Activated T-cell treated with anti-CD3 and anti-CD28 coated beads for 4 hours (primary cell): ENCODE measurements at places on chromosomes 7 and 10.

DNA sequence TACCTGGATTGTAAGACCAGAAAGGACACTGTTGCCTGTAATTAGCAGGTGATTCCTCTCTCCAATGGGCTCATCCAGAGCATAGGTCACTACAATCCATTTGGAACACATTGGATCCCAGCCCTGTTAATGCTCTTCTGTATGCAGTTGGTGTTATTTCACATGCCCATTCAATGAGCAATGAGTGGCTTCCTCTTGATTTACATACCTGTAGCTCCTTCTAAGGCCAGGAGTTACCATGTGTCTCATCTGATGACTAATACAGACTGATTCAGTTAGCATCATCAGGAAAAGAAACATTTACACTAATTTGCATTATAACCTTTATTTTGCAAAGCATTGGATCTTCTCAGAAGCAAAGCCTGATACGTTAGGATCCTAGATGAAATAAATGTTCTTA is 83.1 kb upstream of the NPVF start:
- DNase-seq = no peak

GRCh38 chr10:128519581-128519980 is 393.4 kb upstream of the MKI67 start:
- no peak for DNase-seq

DNA sequence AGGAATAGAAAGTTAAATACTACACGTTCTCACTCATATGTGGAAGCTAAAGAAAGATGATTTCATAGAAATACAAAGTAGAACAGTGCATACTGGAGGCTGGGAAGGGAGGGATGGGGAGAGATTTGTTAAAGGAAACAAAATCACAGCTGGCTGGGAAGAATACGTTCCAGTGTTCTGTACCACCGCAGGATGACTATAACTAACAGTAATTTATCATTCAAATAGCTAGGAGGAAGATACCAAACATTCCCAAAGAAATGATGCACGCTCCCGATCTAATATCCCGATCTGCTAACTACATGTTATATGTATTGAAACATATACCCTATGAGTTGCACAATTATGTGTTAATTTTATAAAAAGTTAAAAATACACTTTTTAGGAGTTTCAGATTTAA is 162.3 kb downstream of the ZMYND11 start:
- DNase-seq = no peak

DNA sequence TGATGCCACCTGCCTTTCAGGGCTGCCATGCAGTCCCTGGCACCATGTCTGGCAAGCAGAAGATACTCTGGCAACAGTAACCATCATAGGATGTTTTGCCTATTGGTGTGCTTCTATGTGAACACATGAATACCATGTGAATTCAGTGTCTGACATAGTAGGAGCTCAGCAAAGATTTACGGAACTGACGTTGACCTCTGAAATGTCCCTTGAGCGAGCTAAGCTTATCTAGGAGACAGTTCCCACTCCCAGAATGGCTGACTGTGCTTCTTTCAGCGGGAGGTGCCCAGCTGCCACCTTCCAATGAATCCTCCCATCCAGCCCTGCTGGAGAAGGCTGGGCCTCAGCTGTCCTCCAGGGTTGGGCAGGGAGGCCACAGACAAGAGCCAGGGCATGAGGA is 71.2 kb upstream of the LRRC18 start:
- DNase-seq = no peak

GRCh38 chr10:97006364-97006763 is 174.3 kb downstream of the LCOR start:
- DNase-seq = no peak
